ENCODE measurements at places on chromosomes 2 and 18. TPM values are rescaled to one million over a fixed set of nuclear protein-coding genes. Genes with fewer than 3 reads are reported as not detected.

DNA sequence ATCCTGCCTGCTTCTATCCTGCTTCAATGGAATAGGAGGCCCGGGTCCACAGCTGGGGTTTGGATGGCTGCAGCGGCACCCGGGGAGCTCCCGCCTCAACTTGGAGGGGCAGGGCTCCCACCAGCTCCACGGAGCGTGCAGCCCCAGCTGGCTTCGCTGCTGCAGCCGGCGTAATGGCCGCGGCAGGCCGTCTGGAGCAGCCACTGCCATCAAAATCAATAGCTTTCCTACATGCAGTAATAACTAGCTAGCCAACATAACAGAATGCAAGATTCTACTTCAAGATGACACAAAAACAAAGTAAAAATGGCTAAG lies 154.2 kb upstream of the RMP24 start:
- no peak overlapping the region for H3K4me3 ChIP-seq
- DNase-seq = no peak
- no peaks in the 10 kb centered on the region for H3K4me1 ChIP-seq
- no peaks in the 10 kb centered on the region for H3K36me3 ChIP-seq

The NTSR2 gene
- total RNA-seq = not detected

The RAX gene
- total RNA-seq = not detected

DNA sequence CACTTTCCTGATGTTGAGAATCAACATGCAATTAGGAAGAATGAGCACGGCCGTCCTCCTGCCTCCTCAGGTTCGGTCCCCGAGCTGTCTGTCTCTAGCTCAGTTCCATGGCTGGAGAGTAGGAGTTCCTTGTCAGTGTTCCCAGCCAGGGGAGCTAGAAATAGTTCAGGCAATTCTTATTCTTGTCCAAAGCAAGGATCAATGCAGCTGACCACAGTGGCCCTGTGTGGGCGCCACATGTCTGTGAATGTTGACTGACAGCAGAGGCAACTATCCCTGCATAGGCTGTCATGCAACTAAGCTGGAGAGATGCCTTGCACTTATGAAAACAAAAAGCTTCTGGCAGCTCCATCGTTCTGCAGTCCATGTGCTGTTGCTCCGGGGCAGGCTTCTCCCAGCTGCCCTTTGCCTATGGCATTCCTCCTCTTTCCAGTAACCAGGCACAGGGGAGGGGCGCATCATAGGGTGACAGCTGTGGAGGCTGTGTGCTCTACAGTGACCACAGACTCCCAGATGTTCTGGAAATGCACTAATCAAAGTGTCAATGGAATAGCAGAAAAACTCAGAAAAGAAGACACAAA lies 58.7 kb downstream of the PDCL3 start:
- no peak for DNase-seq
- H3K4me3 ChIP-seq = no peak overlapping the region
- H3K36me3 ChIP-seq = no peaks in the 10 kb centered on the region
- H3K27ac ChIP-seq = no peak overlapping the region
- H3K4me1 ChIP-seq = peaks cover 3% of the 10 kb centered on the region

DNA sequence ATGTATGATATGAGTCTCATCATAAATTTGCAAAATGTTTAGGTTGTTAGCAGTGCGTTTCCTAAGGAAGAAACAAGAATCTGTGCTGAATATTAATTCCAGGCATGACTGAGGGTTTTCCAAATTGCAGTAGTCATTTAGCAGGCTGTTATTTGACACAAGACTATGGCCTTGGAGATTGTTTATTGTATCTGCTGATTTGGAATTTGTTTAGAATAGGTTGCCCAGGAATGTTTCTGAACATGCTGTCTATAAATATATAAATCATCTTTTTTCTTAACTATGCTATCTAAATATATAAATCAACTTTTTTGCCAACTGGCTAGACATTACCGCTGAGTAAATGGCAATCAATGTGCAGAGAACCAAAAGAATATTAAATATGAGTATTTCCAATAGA lies 90.9 kb downstream of the DOK6 start:
- H3K4me3 ChIP-seq = no peak overlapping the region
- no peaks in the 10 kb centered on the region for H3K36me3 ChIP-seq
- no peaks in the 10 kb centered on the region for H3K4me1 ChIP-seq
- DNase-seq = no peak
- no peak overlapping the region for H3K27ac ChIP-seq

Data from activated CD4-positive, alpha-beta T cell treated with anti-CD3 and anti-CD28 coated beads for 36 hours (primary cell).